ENCODE measurements at places on chromosomes 7 and 10. TPM values are rescaled to one million over a fixed set of nuclear protein-coding genes. Genes with fewer than 3 reads are reported as not detected.

DNA sequence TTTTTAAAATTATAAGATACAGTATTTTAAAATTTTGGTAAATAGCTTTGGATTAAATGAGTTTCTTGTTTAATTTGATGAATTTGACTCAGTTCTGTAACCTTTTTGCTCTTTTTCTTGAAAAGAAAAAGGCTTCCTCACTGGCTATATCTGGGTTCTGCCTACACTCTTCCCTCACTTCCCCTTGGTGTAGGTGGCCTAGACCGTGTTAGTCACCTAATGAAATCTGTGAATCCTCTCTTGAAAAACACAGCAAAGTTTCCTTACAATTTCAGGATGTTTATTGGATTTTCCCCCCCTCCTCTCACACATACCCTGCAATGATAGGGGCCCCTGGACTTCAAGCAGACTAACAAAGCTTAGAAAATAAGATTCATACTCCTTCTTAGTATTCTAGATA lies 231.6 kb downstream of the ADK start:
- DNase-seq, result no peak

DNA sequence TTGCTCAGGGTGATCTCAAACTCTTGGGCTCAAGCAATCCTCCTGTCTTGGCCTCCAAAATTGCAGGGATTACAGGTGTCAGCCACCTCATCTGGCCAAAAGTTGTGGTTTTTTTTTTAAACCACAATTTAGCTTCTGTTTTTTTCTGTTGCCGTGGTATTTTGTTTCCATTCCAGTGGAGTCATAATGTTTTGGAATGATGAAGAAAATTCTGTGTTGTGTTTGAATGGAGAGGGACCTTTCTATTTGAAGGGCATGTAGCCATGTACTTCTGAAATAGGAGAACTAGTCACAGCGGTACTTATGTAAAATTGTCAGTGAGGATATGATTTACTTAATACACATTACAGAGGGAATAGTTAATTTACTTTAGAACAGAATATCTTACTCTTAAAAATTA lies 201.3 kb downstream of the ARL4A start:
- no peak for DNase-seq

DNA sequence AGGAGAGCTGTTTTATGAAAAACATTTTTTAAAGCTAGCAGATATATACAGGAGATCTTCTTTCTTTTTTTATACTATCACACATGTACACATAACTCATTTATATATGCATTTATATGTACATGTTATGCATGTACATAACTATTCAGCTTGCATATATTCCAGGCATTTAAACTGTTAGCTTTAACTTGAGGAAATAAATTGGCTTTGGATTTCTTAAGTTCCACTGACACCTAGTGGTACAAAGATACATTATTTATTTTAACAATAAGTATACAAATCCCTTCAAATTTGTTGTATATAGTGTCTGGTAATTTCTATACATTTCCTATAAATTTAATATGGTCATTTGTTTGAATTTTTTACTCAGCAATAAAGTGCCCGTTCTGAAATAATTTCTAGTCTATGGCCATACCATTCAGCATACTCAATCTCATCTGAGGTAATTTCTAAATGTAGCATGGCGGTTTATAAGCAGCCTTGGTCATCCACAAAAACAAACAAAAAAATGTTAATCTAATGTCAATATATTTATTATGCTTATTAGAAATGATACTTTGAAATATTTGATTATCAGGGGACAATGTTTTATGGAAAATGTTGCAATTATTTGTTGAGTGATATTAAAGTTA lies 11.6 kb downstream of the ZDHHC6 start:
- DNase-seq, result no peak

The GRM8 gene
- not detected for total RNA-seq

Data from activated CD8-positive, alpha-beta T cell treated with anti-CD3 and anti-CD28 coated beads, Interleukin-2, amount 10 ng/mL, durations not matched to agents 7 days and 5 days (primary cell).